ENCODE measurements at places on chromosomes 4 and X. TPM values are rescaled to one million over a fixed set of nuclear protein-coding genes. Genes with fewer than 3 reads are reported as not detected.

DNA sequence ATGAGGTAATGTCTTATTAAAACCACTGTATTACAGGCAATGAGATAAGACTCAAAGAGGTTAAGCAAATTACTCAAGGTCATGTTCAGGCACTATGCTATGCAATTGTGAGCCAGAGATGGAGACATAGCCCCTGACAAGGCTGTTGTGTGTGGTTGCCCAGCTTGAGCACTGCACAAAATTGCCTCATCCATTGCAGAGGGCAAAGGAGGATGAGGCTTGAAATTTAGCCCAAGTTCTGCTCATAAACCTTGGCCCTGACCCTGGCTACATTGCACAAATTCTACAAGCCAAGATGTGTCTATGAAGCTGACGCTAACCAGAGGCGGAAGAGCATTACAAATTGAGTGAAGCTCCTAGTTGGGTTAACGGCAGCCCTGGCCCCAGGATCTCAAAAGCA, 65.6 kb upstream of the PGM2 start:
- DNase-seq: no peak

GRCh38 chrX:41457613-41458192, 10.6 kb downstream of the NYX start:
- no peak for DNase-seq

- no peak for DNase-seq
Observed at GRCh38 chr4:93719552-93719951, 109.0 kb upstream of the ATOH1 start.

GRCh38 chr4:119087121-119087520, 48.5 kb upstream of the MYOZ2 start:
- DNase-seq: no peak

- DNase-seq: no peak
Observed at GRCh38 chr4:52546449-52546848, 112.7 kb downstream of the USP46 start.

- DNase-seq: no peak
Observed at GRCh38 chr4:3792813-3793212, 26.6 kb downstream of the ADRA2C start.

DNA sequence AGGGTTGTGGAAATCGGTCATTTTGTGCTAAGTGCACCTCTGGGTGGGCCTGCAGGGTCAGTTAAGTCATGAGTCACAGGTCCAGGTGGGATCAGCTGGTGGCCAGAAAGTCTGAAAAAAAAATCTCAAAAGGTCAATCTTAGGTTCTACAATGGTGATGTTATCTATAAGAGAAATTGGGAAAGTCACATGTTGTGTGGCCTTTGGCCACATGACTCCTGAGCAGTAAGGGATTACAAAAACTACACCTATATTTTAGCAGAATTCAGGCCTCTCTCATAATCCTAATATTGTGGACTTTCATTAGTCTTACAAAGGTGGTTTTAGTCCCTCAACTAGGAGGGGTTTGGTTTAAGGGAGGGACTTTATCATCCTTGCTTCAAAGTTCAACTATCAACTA, 59.1 kb downstream of the UCHL1 start:
- no peak for DNase-seq

DNA sequence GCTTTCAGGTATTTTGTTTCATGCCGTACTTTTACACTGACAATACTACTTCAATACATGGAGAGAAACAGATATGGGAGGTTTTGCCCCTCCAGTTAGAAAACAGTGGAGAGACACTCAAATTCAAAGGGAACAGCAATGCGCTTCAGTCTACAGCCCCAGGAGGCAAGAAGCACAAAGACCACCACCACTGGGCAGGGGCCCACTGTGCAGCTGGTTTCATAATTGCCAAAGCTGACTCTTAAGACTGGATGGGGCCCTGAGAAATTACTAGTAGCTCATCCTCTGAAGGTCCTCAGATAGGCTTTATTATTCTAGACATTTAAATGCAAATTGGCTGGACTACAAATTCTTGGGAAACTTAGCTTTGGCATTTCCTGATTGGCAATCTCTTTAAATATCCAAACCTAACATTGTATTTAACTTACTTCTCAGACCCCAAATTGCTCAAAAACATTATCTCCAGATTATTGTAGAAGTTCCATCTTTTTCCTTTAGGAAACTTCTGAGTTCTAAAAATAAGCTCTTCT, 85.9 kb upstream of the GPR34 start:
- no peak for DNase-seq

DNA sequence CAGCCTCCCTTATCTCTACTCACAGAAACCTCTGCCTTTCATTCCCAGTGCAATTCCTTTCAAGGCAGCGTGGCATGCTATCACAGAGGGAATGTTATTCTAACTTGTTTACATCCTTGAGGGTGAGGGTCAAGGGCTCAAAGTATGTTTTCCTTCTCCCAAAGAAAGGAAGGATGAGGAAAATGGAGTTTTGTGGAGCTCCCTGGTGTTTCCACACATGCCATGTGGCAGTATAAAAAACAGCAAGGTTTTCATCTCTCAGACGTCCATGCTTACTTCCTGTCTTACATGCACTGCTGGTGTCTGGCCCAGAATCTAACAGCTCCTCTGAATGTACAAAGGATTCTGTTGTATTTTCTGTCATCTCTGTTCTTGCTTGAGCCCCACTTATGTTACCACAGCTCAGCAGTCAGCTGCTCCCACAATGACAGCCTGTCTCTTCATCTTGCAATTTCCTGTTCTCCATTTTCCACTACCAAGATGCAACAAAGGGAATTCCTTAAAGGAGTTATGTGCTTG, 128.0 kb downstream of the SNCA start:
- peak; percentile 24 for DNase-seq

DNA sequence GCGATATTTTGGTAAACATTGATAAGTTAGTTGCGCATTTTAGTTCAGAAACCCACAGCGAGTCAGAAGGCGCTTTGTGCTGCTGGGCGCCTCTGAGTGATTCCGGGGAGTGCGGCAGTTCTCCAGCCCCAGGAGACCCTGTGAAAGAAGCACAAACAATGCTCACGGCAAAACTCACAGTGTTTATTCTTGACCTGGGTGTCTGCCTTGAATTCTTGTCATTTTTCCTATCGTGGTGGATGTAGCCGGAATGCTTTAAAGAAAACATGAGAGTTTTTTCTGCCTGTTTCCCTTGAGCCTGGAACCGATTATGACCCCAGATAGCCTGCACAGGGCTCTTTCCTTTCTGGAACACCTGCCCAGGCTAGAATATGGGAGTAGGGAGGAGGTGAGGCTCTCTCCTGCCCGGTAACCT, 6.7 kb downstream of the TBL1X start:
- no peak for DNase-seq

GRCh38 chr4:105293360-105293759, 146.7 kb downstream of the TET2 start:
- DNase-seq: no peak

- DNase-seq: no peak
Observed at GRCh38 chrX:139178980-139179379, 351.6 kb upstream of the F9 start.

DNA sequence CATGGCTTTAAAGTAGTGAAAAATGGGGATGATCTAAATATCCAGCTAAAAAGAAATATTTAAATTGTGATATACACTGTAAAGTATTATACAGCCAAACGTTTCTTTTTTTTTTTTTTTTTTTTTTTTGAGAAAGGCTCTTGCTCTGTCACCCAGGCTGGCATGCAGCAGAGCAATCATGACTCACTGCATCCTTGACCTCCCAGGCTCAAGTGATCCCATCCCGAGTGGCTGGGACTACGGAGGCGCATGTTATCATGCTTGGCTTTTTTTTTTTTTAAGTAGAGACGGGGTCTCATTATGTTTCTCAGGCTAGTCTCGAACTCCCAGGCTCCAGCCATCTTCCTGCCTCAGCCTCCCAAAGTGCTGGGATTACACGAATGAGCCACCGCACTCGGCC, 17.1 kb downstream of the SMIM14 start:
- no peak for DNase-seq

- no peak for DNase-seq
Observed at GRCh38 chrX:115368876-115369275, 79.4 kb downstream of the LUZP4 start.

DNA sequence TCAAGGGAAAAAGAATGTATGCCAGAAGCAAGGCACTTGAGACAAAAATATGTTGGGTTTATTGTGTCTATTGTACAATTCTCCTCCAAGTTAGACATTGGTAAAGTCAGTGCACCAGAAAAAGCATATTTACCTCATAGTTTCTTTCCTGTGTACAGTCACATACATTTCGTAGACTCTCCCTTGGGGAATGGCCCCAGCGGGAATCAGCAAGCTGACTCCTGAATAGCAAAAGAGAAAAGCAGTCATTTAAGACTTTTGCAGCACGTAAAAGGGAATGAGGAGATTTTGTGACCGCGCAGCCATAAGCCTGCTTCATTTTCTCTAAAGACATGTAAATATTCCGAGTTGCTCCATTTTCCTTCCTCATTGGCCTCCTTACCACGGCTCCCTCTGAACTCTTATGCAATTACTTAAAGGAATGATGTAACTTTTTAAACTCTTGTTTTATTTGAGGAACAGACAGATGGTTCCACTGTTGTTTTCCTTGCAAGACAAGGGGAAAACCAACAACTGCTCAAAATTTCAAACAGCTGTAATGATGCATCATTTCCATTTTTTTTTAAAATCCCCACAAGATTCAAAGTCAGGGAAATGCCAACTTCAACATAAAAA, 332.7 kb downstream of the UNC5C start:
- DNase-seq: no peak

- peak; percentile 5 for DNase-seq
Observed at GRCh38 chr4:52862639-52863161, 583 bp downstream of the RASL11B start.

GRCh38 chr4:158532556-158533231, 11.0 kb downstream of the RXFP1 start:
- DNase-seq: no peak

DNA sequence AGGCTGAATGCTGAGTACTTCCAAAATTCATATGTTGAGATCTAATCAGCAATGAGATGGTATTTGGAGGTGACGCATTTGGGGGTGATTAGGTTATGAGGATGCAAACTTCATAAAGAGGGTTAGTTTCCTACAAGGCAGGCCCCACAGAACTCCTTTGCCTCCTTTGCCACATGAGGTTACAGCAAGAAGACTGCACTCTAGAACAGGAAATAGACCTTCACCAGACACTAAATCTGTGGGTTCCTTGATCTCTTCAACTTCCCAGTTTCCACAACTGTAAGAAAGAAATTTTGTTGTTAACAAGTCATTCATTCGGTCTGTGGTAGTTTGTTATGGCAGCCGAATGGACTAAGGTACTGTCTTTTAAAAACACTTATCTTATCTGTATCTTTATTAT, 681.9 kb upstream of the HS3ST1 start:
- DNase-seq: no peak

DNA sequence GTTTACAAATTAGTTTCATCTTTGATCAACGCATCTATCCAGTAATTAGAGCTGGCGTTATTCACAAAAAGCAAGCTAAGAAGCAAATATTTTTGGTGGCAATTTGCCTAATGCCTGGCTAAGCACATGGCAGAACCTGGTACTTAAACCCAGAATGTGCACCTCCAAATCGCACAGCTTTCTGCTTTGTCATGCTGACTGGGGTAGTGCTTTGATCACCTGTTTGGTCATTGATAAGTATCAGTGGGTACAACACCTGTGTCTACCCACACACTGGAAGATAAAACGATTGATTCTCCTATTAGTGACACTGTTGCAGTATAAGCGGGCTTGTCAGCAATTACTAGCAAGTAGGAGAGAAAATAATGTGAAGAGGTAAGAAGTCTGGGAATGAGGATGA, 1.9 kb downstream of the NUDT6 start:
- DNase-seq: no peak

DNA sequence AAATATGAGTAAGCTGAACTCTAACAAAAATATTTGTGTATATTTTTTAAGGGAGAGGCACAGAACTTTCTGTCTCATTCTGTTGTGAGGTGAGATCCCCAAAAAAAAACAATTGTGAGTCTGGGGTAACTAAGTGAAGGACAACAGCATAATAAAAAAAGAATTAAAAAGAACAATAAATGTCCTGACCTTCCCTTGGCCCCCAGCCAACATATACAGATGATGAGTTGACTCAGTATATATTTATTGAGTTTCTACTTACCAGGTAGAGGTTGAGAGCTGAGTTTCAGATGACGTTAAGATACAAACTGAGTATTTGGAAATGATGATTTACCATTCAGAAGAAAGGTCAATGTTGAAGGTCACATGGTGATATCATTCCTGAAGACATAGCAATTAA, 239.5 kb downstream of the KCNIP4 start:
- no peak for DNase-seq

- peak; percentile 21 for DNase-seq
Observed at GRCh38 chrX:115561605-115562479, 868 bp downstream of the PLS3 start.

DNA sequence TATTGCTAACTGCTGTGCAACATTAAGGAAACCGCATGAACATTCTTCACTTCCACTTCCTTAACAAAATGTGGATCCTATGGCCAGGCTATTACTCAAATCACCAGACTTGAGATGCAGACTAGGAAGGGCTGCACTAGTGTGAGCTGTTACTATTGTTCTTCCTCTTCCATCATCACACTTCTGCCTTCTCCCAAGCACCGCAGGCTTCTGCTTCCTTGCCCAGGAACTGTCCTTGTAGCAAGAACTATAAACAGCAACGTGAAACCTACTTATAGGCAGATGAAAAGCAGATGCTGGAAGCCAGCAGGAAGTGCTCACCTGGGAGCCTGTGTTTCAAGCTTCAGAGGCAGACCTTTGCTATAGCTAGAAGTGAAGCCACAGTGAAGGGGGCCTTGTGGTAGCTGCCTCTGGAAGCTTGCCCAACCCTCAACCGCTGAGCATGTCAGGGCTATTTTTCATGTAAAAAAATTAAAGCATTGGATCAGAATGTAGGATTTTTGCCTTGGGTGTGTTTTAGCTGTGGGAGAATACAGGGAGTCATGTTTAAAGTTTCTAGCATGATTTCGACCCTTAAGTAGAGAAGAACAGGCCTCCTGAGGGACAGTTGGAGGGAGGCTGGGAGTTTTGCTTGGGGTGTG, 43.9 kb downstream of the CLNK start:
- DNase-seq: peak; percentile 3

DNA sequence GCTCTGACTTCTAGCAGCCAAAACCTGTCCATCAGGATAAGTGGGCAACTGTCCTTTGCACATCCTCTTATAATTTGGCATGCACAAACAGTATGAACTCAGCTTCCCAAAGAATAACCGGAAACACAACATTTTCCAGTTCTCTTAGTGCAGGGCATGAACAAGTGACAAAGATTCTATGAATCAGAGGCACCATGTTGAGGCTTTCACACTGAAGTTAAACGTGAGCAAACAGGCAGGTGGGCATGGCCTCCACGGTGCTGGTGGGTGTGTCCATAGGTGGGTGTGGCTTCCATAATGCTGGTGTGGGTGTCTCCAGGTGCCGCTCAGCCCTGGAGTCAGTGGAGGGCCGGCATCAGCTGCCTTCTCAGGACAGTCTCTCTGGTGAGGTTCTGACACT, 196.5 kb downstream of the SMIM20 start:
- no peak for DNase-seq

ATP2B3 gene
- not detected for total RNA-seq

RTL9 gene
- total RNA-seq: not detected

PCDH19 gene
- not detected for total RNA-seq

PNMA5 gene
- not detected for total RNA-seq

GPM6B gene
- not detected for total RNA-seq

PDGFC gene
- total RNA-seq: 1.2 TPM

ADH1A gene
- total RNA-seq: not detected

SSX7 gene
- total RNA-seq: not detected

ITM2A gene
- total RNA-seq: 170 TPM

VCX3A gene
- not detected for total RNA-seq

NIPAL1 gene
- total RNA-seq: 2.4 TPM

BEX3 gene
- total RNA-seq: 66.0 TPM

TRIM75 gene
- total RNA-seq: not detected

SYNPO2 gene
- total RNA-seq: 0.93 TPM

MAGEB16 gene
- not detected for total RNA-seq

LUZP4 gene
- not detected for total RNA-seq

JADE3 gene
- 0.22 TPM for total RNA-seq

All from naive thymus-derived CD4-positive, alpha-beta T cell (primary cell).